RCC 7860 (cell line): ENCODE measurements at places on chromosomes 16 and 17.
A peak's percentile ranks its signal among the peaks of the same experiment; 100 is the strongest.

DNA sequence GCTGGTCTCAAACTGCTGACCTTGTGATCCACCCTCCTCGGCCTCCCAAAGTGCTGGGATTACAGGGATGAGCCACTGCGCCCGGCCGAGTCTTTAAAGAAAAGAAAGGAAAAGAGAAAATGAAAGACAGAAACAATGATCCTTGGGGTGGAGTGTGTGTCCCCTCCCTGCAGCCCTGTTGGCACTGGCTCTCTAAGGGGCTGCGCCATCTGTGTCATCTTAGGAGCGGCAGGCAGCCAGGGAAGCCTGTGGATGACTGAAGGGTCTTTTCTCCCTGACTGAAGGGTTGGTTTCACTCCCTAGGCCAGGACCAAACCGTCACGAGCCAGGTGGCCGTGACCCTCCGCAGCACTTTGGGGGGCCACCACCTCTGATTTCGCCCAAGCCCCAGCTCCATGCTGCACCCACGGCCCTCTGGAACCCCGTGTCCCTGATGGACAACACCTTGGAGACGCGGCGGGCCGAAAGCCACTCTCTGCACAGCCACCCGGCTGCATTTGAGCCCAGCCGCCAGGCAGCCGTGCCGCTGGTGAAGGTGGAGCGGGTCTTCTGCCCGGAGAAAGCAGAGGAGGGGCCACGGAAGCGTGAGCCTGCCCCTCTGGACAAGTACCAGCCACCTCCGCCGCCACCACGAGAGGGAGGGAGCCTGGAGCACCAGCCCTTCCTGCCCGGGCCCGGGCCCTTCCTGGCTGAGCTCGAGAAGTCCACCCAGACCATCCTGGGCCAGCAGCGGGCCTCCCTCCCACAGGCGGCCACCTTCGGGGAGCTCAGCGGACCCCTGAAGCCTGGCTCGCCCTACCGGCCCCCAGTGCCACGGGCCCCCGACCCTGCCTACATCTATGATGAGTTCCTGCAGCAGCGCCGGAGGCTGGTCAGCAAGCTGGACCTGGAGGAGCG, 27.7 kb downstream of the GINS2 start:
- DNase-seq: no peak

DNA sequence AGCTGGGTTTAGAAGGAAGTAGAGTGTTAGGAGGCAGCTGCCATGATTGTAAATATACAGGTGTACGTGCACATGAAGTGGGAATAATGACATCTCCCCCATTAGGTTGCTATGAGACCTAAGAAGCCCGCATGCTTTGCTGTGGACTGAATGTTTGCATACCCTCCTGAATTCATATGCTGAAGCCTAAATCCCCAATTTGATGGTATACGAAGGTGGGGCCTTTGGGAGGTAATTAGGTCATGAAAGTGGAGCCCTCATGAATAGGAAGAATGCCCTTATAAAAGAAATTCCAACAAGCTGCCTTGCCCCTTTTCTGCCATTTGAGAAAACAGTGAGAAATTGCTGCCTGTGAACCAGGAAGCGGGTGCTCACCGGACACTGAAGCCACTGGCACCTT, 44.0 kb downstream of the CCDC182 start:
- no peak for DNase-seq

DNA sequence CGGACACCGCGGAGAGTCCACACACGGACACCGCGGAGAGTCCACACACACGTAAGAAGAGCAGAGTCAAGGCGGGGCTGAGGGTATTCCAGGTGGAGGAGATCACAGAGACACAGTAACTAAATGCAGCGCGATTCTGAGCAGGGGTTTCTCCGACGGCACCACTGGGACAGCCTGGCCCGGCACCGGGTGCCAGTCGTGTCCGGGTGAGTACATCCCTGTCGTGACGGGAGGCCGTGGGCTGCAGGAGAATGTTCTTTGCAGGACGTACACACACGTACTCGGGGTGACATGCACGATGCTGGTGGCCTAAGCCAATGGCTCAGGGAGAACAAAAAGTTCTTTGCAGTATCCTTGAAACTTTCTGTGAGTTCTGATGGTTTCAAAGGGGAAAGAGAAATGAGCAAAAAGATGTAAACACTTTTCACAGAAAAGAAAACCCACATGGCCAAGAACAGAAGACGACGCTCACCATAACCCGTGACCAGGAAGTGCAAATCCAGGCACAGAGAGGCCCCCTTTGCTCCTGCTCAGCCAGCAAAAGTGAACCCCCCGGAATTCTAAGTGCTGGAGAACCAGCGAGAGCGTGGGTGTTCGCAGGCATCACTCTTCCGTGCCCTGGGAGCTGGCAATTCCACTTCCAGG, 53.7 kb upstream of the METRNL start:
- DNase-seq: no peak

DNA sequence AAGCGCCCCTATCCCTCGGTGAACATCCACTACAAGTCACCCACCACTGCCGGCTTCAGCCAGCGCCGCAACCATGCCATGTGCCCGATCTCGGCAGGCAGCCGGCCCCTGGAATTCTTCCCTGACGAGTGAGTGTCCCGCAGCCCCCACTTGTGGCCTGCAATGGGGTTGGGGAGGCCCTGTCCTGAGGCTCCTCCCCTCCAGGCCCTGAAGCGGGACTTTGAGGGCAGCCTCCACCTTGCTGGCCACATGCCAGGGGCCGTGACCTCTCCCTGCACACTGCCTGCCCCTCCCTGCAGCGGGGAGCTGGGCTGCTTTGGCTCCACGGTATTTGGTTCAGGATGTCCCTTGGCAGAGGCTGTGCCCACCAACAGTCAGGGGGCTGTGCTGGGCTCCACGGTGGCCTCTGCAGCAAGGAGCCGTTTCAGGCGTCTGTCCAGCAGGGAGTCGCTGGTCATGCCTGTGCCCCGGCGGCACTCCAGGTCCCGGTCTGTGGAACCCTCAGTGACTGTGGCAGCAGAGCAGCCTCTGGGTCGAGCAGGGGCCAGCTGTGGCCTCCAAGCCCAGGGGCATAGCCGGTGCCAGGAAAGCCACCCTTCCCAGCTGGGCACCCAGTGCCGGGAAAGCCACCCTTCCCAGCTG, 8.3 kb downstream of the NME3 start:
- DNase-seq: no peak

DNA sequence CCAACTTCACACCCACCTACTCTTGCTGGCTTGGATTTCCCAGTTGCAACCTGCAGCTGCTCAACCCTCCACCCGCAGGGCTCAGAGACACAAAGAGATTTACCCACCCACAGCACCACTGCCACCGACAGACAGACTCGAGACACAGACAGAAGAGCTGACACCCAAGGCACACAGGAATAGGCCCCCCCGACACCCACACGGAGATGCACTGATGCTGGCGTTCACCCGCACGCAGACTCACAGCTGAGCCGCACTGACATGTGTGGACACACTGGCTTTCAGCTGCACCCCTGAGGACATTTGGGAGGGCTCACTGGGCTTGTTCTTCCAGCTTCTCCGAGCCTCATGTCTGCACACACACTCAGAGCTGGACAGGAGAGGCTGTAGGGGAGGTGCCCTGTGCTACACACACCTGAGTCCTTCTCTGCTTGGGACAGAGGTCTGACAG, 8.2 kb downstream of the STX1B start:
- DNase-seq: no peak

GRCh38 chr17:49200423-49201083, 9.8 kb downstream of the GNGT2 start:
- no peak for DNase-seq

DNA sequence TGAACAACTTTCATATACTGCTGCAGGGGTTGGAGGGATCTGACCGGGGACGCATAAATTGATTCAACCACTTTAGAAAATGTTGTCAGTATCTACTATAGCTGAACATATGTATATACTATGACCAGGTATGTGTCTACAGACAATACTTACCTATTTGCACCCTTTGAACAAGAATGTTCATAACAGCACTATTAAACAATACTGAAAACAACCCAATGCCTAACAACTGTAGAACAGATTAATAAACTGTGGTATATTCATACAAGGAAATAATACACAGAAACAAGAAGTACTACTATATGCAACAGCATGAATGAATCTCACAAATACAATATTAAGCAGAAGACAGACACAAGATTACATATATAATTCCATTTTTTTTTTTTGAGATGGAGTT, 10.5 kb downstream of the BRIP1 start:
- no peak for DNase-seq

- DNase-seq: peak; percentile 38
Measured at GRCh38 chr17:34763728-34764665, 184.6 kb downstream of the TMEM132E start.

DNA sequence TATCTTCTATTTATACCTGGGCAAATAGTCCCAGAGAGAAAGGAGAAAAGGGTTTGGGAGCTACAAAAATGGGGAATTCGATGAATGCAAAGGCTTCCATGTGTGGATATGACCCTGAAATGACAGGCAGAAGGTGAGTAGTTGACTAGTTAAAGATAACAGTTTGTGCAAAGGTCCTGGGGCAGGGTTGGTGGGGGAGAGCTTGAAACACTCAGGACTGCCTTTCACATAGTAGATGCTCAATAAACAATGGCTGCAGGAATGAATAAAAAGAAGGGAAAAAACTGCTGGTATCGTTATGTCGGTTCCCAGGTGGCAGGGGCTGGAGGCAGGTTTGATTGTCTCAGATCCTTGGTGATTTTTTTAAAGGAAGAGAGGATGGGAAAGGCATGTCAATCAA, 445.5 kb downstream of the HAPSTR1 start:
- DNase-seq: no peak

DNA sequence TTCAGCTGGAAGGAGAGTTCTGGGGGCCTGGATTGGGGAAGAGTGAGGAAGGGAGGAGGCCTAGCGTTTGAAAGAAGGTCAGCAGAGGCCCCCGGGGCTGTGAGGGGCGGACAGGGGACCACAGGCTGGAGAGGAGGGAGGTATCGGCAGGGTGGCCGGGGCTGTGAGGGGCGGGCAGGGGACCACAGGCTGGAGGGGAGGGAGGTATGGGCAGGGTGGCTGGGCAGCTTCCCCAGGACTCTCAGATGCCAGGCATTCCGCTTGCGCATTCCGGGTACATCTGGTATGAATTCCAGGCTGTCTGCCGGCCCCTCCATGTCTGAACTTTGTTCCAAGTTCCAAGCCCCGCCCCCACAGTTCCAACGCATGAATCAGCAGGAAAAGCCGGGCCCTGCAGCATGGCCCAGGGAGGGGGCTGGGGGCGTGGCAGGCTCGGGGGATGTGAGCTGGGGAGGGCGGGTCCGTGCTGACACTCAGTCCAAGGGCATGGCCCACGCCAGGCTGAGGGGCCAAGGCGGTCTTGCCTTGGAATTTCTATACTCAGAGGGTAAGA, 4.3 kb upstream of the TLCD2 start:
- DNase-seq: peak; percentile 91
